CD8-positive, alpha-beta T cell (primary cell): ENCODE measurements at places on chromosomes 7 and 10.

DNA sequence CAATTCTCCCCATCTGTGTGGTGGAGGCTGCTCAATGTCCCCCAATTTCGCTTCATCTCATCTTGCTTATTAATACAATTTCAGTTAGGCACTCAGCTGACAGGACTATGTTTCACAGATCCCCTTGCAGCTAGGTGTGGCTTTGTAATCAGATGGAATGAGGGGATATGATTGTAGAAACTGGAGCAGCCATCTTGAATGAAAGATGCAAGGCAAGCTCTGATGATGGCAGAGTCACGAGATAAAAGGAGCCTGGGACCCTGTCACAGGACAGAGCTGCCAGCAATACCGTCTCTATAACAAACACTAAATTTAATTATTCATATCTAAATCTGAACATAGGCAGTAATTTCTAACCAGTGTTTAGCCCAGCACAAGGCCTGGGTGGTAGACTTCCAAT, 991 bp upstream of the DLD start:
- DNase-seq, result no peak

- no peak for DNase-seq
Observed at GRCh38 chr7:149808311-149808710, 29.9 kb upstream of the ZNF862 start.

DNA sequence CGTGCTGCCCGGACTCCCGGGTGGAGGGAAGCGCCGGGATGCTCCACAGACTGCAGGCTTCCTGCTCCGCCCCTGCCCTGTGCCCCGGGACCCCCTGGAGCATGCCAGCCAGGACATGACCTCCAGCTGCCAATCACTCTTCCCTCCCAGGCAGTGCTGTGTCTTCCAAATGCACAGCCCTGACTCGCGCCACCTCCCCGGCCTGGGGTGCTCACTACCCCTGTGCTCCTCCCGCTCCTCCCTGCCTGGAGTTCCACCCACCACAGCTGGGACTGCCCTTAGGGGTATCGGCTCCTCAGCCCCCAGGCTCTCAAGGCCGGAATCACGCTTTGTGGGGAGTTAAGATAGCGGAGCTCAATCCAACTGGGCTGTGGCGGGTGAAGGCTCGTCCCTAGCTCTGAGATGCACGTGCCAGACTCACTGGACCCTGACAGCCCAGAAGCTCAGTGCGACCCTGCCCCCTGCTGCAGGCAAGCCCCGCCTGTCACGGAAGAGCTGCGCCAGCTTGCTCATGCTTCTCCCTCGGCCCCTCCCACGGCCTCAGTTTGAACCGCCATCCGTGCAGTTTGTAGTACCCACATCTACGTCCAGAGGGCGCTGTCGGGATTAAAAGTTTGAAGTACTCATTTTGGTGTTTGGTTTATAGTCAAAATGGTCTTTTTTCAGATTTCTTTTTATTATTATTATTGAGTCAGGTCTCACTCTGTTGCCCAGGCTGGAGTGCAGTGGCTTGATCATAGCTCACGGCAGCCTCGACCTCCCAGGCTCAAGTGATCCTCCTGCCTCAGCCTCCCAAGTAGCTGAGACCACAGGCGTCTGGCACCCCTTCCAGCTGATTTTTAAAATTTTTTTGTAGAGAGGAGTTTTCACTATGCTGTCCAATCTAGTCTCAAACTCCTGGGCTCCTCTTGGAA, 142.5 kb upstream of the TCERG1L start:
- DNase-seq, result peak; percentile 32

DNA sequence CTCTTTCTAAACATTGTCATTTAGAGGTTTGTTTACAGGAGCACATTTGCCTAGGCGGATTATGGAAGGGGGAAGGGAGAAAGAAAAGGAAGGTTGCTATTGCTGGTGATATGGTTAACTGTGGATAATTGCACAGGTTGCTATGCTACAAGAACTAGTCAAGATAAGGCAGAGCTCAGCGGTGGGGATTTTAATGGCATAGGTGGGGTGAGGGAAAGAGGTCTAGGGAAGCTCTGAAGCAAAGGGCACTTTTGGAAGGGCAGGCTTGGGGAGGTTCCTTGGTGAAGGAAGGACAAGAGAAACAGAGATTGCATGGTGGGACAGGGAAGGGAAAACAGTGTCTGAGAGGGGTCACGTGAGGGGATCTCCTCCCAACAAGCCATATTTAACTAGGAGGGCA, 19.5 kb downstream of the HYAL4 start:
- no peak for DNase-seq

DNA sequence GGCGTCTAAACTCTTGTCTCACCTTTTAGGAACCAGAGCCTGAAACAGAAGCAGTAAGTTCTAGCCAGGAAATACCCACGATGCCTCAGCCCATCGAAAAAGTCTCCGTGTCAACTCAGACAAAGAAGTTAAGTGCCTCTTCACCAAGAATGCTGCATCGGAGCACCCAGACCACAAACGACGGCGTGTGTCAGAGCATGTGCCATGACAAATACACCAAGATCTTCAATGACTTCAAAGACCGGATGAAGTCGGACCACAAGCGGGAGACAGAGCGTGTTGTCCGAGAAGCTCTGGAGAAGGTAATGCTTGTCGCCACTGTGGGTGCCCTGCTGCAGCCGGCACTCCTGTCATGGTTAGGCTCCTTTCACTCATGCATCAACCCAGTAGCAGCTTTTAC, 113.1 kb downstream of the ZMYND11 start:
- DNase-seq, result no peak

GRCh38 chr7:43138710-43139109, 26.3 kb downstream of the HECW1 start:
- no peak for DNase-seq

DNA sequence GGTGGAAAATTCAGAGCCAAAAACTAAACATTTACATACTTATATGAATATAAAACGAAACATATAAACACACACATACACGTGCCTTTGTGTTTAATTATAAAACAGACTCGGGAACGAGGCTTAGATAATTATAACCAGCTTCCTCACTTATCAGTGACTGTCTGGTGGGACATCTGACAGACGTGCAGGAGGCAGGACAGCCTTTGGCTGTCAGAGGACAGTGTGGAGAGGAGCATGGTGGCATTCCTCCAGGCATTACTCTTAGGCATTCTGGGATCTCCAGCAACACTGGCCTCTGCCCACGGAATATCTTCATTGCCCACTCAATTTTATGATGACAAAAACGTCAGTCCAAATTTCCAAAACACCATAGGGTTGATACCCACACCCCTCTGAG, 262.2 kb upstream of the NFE2L3 start:
- DNase-seq, result no peak

GRCh38 chr10:66931340-66931948, 5.6 kb downstream of the LRRTM3 start:
- no peak for DNase-seq

- DNase-seq, result no peak
Observed at GRCh38 chr7:101608772-101609713, 20.1 kb downstream of the MYL10 start.

- no peak for DNase-seq
Observed at GRCh38 chr7:96061844-96062243, 260.1 kb downstream of the SLC25A13 start.

GRCh38 chr7:133741078-133741477, 386.1 kb upstream of the LRGUK start:
- no peak for DNase-seq

GRCh38 chr7:922334-923107, 32.0 kb downstream of the ADAP1 start:
- no peak for DNase-seq

- peak; percentile 28 for DNase-seq
Observed at GRCh38 chr7:139731802-139732470, 45.9 kb downstream of the HIPK2 start.

GRCh38 chr7:41566581-41566980, 136.3 kb downstream of the INHBA start:
- DNase-seq, result no peak

- no peak for DNase-seq
Observed at GRCh38 chr7:87156709-87157108, 4.5 kb downstream of the DMTF1 start.

DNA sequence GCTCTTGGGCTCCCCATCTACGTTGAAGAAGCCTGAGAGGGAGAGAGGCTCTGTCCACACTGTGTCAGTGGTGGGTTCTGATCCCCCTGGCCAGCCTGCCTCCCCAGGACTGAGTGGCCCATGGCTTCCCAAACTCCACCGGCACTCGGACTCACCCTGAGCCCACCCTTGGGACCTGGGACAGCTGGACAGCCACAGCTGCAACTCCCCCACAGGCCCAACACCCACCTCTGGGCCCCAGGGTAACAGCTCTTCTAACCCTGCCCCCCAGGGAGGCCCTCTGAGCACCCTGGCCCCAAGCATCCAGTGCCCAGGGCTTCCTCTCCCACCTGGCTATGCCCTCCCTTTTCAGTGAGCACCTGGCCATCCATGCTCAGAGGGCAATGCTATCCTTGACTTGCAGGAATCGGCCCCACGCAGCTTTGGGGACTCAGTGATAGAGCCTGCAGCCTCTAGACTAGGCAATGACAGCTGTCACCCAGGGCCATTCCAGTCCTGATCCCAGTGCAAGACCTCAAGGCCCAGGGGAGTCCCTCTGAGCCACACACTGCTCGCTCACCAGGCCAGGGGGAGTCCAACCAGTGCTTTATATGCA, 17.9 kb downstream of the OGDHL start:
- no peak for DNase-seq

DNA sequence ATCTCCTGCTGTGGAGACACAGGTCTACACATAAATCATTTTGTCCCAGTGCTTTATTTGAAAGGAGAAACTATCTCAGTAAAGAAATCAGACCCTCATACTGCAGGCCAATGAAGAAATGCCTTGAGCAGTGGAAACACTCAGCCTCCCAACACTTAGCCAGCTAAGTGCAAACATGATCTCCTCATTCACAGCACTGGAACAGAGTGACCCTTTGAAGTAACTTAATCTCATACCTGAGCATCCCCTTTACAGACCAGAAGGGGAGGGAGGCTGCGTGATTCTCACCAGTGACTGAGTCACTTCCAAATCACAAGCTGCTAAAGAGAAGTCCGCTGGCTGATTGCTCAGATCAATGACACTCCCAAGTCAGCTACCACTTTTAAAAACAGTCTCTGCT, 4.5 kb downstream of the CHST15 start:
- DNase-seq, result no peak

- DNase-seq, result no peak
Observed at GRCh38 chr7:32941681-32942414, 15.4 kb upstream of the FKBP9 start.

GRCh38 chr10:84948644-84949043, 620.3 kb downstream of the CCSER2 start:
- no peak for DNase-seq

GRCh38 chr10:33125522-33126517, 167.8 kb upstream of the ITGB1 start:
- peak; percentile 61 for DNase-seq

DNA sequence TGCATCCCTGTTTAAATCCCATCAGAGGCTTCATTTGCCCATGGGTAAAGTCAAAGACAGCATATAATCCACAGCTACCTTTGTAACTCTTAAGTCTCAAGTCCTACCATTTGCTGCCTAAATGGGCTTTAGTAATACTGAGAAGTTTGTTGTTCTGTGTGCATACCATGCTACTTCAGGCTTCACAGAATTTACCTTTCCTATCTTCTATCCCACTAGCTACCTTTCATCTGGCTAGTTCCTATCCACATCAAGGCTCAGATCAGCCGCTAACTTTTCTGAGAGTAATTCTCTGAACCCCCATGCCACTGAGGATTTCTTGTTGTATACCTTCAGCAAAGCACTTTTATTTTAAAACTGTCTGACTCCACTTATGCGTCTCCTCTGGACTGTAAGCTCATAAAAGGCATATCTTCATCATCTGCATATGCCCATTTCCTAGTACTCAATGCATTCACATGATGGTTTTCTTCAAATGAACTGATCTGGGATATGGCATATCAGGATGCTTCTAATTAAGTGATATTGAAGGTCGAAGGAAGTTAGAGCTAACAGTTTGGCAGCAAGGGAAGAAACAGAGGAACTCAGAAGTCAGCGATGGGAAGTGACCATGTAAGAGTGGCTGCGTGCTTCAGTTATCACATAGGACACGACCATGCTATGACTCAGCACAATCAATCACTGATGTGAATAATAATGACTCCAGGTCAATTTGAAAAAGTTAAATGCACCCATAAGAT, 283.9 kb upstream of the DKK1 start:
- no peak for DNase-seq

DNA sequence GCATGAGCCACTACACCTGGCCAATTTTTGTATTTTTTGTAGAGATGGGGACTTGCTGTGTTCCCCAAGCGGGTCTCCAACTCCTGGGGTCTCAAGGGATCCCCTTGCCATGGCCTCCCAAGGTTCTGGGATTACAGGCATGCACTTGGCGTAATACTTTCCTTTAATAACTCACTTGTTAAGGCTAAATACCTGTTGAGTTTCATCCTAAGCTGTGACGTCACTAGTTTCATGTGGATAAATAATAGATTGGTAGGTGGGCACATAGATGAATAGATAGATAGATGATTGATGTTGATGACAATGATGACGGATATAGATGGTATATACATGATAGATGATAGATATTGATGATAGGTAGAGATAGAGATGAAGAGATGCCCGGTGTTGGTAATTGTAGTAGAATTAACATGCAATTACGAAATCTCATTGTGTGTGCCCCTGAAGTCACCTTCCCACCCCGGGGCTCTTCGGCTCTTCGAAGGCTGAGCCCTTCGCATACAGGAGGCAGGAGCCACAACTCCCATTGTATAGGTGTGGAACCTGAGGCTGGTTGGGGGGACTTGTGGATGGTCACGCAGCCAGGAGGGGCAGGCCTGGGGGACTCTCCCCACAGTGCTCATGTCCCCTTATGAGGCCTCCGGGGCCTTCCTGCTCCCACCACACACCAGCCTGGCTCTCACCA, 2.6 kb downstream of the GRIFIN start:
- no peak for DNase-seq

DNA sequence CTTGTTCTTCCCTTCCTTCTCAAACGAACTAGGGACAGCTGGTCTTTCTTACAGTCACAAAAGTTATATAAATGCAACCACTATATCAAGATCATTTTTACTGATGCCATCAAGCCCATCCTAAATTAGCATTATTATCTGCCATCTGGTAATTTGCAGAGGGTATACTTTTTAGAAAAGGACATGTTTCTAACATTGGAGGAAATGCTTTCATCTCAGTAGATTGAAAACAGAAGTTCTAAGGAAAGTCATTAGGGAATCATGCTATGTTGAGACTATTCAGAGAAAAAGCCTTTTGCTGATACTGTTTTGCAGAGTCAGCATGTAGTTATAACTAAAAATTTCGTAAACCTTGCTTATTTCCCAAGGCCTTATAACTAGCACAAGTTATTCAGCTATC, 146.7 kb downstream of the WNT2 start:
- no peak for DNase-seq

GRCh38 chr7:137084607-137085380, 216.3 kb downstream of the CHRM2 start:
- no peak for DNase-seq

GRCh38 chr10:369684-370448, 234.6 kb downstream of the ZMYND11 start:
- no peak for DNase-seq

- no peak for DNase-seq
Observed at GRCh38 chr10:116170815-116171250, 102.2 kb downstream of the GFRA1 start.
